ENCODE measurements at places on chromosomes 12 and 14.

- DNase-seq: no peak
Observed at GRCh38 chr14:87489196-87489819, 503.7 kb downstream of the GALC start.

DNA sequence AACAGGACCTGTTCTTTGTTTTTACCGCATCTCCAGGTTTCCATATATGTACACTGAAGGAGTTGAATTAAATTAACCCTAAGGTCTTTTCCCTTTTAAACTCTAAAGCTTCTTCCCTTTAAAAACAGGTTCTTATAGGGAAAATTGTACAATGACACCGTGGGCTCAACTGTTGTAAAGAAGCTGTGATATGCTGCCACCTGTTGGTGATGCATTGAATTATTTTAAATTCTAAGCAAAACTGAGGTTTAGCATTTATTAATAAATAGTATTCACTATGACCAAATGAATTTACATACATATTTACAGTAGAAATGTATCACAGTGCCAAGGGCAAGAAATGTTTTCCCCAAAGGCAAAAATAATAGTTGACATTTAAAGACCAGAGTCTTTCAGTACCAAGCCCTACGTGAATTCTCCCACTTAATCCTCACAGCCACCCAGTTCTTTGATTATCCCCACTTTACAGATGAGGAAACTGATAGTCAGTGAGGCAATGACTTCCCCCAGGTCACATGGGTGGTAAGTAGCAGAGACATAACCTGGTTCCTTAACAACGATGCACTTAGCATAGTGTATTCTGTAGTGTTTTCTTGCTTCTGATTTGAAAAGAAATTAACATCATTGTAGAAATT is 35.7 kb upstream of the TMEM263 start:
- peak; percentile 52 for DNase-seq

- DNase-seq: peak; percentile 54
Observed at GRCh38 chr12:3135522-3136461, 58.6 kb downstream of the TSPAN9 start.

DNA sequence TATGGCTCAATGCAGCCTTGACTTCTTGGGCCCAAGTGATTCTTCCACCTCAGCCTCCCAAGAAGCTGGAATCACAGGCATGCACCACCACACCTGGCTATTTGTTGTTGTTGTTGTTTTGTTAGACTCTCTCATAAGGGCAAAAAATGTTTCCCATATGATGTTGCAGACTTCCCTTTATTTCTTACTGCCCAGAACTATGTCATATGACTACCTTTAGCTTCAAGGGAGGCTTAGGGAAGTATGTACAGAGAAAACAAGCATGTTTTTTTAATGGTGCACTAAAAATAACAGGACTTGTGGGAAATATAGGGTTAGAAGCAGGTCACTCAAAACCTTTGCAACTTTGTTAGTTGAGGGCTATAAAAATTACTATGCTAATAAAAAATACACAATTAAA is 4.3 kb upstream of the GPR19 start:
- DNase-seq: no peak

- no peak for DNase-seq
Observed at GRCh38 chr14:50425816-50426215, 29.1 kb upstream of the CDKL1 start.

DNA sequence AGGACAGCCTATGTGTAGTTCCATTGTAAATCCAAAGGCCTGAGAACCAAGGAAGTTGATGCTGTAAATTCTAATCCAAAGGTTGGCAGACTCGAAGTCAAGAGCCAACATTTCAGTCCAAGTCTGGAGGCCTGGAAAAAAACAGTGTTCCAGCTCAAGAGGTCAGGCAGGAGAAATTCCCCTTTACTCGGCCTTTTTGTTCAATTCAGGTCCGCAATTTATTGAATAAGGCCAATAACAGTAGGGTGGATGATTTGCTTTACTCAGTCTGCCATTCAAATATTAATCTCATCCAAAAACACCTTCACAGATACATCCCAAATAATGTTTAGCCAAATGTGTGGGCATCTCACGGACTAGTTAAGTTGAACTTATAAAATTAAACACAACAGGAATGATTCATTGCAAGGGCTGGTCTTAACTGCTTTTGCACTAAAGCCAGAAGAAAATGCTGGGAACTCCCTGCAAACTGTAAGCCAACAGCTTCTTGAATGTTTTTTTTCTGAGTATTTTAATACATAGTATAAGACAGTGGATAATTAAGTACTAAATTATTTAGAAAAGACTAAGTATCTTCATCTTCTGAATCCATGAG is 197.4 kb upstream of the GARIN6 start:
- DNase-seq: no peak

GRCh38 chr14:98704441-98704840 is 567.6 kb downstream of the BCL11B start:
- no peak for DNase-seq

DNA sequence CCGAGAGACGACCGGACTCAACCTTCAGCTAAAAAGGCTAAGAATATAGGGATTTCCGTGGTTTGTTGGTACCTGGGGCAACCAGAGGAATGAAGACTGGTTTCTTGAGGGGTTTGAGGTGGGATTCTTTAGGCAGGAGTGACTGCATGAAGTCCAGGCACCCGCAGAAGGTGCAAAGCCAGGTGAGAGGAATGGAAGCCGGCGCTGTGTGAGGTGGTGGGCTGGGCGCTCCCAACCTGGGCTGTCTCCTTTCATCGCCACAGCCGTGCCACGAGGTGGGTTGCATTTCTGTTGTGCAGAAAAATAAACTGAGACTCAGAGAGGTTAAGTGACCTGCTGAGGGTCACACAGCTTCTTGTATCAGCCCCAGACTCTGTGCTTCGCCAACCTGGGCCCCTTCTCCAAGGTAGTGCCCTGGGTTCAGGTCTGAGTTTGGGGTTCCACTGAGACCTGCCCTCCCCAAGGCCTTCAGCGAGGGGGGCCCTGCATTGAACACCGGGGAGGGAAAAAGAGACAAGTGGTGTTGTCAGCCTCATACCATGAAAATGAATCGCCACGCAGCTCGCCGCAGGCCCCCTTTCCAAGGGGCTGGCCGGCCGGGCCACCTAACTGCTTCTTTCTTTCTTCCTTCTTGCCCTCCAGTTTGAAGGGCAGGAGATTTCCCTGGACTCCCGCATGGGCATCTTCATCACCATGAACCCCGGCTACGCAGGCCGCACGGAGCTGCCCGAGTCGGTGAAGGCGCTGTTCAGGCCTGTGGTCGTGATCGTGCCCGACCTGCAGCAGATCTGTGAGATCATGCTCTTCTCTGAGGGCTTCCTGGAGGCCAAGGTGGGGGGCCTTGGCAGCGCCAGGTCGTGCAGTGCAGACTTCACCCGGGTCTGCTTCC is 88.4 kb downstream of the DNAH10 start:
- DNase-seq: no peak

DNA sequence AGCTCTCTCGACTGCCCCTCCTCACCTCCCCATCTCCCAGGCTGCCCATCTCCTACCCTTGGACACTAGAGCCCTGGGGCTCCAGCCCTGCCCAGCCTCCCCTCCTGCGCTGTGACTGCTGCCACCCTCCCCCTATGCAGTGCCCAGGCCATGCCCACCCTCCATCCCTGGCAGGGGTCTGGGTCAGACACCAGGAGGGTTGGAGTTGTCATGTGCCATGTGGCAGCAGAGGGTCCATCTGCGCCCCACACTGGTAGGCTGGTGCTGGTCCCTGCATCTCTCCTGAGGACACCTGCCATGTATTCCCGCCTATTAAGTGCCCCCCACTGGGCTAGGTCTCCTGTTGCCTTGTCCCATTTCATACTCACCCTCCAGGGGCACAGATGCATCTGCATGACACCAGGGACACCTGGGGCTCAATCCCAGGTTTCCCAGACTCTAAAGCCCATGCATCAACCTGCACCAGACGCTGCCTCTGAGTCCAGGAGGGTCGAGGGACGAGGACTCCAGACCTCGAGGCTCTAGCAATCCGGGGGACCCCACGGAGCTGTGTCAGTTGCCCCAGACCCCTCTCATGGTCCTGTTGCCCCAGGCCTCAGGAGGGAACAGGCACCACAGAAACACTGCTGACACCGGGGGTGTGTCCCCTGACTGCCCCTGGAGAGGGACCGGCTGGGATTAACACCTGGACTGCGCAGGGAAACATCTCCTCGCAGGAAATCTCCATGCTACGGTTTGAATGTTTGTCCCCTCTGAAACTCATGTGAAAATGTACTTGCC is 23.4 kb upstream of the SFSWAP start:
- no peak for DNase-seq

GRCh38 chr12:24014915-24015832 is 65.7 kb upstream of the SOX5 start:
- no peak for DNase-seq

GRCh38 chr12:59070322-59070933 is 150.1 kb upstream of the LRIG3 start:
- no peak for DNase-seq

- DNase-seq: no peak
Observed at GRCh38 chr12:116319898-116320621, 42.6 kb upstream of the MED13L start.

GRCh38 chr12:70920891-70921290 is 353 bp upstream of the PTPRR start:
- DNase-seq: no peak

DNA sequence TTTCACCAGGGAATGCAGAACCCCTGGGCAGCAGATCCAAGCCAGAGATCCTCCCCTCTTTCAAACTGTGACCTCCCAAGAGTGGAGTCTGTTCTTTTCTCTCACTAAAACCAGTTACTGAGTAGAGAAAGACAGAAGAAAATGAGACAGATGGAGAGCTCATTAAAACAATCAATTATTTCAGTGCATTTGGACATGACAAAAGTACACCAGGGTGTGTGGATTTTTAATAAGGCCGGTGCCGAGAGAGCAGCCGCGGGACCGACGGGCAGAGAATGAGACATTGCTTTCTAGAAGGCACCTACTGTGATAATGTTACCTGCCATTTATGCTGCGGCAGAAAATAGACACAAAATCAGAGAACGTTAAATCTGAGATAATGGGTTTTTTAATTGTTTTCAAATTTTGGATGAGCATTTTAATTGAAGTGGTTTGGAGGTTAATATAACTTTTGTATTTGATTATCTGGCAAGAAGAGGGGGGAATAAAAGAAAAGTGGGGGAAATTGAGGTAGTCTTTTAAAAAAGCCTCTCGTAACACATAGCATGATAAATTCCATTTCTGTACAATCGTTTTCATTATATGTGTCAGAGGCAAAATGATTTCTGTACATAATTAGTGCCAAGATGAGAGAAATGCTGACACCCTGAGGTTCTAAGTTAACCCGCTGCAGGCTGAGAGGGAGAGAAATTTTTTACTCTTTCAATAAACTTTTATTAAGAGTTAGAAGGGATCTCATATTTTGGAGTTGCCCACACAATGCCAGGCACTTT is 70.8 kb downstream of the HSPB8 start:
- no peak for DNase-seq

DNA sequence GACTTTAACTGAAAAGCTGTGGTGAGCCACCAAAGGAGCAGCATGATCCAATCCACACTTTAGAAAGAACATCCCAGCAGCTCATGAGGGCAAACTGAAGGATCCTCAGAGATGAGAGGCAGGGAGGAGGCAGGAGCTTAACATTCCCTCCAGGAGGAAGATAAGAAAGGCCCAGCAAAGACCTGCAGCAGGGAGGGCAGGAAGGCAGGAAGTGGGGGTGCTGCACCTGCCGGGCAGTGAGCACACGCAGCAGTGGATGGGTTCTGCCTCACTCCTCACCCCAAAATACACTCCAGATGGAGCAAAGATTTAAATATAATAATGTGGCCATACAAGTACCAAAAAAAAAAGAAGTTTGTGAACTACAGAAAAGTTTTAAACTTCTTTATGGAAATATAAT is 48.4 kb downstream of the GCH1 start:
- no peak for DNase-seq

DNA sequence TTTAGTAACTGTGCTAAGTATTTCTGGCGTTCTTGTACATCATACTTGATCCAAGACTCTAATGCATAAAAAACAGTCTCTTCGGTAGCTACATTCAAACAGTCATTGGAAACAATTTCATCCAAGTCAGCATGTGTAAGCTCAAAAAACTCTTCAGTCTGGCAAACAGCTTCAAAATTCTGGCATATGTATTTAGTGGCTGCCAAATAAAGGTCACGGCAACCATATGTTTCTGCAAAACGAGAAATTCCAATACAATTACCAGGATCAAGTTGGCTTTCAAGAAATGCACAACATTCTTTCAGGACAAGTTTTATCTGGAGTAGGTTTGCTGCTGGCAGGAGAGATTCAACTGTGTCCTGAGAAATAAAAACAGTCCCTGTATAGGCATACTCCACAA is 16.5 kb downstream of the KLHL28 start:
- DNase-seq: no peak

DNA sequence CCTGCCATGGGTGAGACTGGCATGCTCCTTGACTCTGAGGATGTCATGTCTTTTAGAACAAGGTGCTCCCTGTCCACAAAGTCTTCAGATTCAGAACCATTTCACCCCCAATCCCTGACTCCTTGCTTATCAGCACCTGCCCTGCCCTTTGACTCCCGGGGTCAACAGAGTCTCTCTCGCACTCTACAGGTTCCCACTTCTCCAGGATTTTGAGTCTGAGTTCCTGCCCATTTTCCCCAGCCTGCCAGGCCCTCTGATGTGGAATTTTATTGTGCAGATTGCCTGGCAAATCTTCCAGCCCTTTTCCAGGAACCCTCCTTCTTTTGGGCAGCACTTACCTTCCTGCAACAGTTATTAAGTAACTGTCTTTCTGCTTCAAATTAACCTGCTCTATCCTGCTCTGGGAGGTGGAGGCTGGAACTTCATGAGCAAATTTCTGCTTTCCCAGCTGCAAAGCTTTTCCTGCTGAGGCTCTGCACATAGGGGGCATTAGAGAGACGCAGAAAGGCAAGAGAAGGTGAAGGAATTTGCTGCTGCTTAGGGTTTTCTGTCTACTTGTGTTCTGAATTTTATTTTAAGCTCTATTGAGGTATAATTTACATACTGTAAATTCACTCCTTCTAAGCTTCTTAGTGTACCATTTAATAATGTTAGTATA is 259.1 kb downstream of the PCNX1 start:
- no peak for DNase-seq

GRCh38 chr14:100573002-100573756 is 14.0 kb downstream of the BEGAIN start:
- no peak for DNase-seq

GRCh38 chr12:14884458-14884878 is 1.2 kb downstream of the MGP start:
- DNase-seq: peak; percentile 90

DNA sequence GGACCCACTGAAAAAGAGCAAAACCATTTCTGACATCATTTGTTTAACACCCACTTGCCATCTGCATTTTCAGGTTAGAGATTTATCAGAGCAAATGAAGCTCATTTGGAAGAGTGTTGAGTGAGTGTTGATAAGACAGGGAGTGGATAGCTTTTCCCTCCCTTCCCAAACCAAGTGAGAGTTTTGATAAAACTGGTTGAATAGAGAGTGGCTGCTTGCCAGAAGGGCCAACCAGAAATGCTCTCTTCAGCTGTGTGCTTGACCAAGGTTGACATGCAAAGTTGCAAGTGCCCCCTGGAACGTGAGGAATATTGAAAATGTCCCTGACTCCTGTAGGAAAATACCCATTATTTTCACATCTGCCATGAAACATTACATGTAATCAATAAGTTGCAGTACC is 1487.0 kb upstream of the FLRT2 start:
- no peak for DNase-seq
